GM23248 (cell line): ENCODE measurements at places on chromosomes 1 and 21. TPM values are rescaled to one million over a fixed set of nuclear protein-coding genes. Genes with fewer than 3 reads are reported as not detected.

GRCh38 chr1:13435458-13435857, 25.2 kb downstream of the PRAMEF20 start:
- no peak for DNase-seq

- peak; percentile 55 for DNase-seq
Measured at GRCh38 chr21:38380481-38381137, 117.7 kb downstream of the ERG start.

- DNase-seq: no peak
Measured at GRCh38 chr1:221631556-221631955, 110.3 kb downstream of the DUSP10 start.

- DNase-seq: peak; percentile 61
Measured at GRCh38 chr21:40143822-40144525, 276.7 kb downstream of the PCP4 start.

GRCh38 chr1:228218513-228219244, 10.8 kb downstream of the OBSCN start:
- DNase-seq: no peak

GRCh38 chr21:17786851-17787181, 32.3 kb downstream of the C21orf91 start:
- no peak for DNase-seq

DNA sequence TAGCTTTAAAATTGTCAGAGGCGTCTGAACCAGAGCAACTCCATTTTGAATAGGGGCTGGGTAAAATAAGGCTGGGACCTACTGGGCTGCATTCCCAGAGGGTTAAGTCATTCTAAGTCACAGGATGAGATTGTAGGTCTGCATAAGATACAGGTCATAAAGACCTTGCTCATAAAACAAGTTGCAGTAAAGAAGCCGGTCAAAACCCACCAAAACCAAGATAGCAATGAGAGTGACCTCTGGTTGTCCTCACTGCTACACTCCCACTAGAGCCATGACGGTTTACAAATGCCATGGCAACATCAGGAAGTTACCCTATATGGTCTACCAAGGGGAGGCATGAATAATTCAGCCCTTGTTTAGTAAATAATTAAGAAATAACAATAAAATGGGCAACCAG, 143.6 kb downstream of the GABPA start:
- DNase-seq: no peak

DNA sequence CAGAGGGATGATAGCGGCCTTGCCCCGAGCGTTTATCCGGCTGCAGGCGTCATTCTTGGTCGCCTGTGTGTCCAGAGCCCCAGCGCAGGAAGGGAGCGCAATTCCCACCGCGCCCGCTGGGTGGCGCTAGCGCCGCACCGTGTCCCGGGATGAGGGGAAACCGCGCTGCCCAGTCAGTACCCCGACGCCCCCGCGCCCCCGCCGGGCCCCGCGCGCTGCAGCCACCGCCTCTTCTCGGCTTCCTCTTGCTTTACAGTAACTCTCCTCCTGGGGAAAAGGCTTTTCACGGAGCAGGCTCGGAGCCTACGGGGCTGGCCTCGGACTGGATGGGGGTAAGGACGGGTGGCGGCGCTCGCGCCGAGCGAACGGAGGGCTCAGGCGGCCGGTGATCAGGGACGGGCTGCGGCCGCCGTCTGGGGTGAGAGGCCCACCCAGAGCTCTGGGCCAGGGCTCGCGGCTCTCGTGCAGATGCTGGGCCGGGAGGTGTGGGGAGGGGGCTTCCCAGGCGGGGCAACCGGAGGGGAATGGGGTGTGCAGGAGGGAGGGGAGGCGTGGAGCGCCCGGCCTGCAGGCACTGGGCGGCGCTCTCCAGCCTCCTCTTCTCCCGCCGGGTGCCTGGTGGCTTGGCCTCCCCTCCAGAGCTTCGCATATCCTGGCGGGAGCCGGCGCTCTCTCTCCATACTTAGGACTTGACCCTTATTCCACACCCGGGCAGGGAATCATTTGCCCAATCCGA, 29.8 kb downstream of the TEX35 start:
- DNase-seq: peak; percentile 91

DNA sequence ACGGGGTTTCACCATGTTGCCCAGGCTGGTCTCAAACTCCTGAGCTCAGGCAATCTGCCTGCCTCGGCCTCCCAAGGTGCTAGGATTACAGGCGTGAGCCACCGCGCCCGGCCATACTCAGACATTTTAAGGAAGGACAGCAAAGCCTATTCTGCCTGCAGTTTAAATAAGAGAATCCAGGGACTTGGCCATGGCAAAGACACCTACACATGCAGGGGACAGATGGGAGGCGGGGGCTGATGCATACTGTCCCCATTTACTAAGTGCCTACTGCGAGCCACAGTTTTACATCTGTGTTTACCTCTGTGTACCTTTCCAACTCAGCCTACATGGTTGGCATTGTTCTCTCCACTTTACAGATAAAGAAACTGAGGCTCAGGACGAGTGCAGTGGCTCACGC, 25.4 kb downstream of the LDLRAD2 start:
- DNase-seq: no peak

DNA sequence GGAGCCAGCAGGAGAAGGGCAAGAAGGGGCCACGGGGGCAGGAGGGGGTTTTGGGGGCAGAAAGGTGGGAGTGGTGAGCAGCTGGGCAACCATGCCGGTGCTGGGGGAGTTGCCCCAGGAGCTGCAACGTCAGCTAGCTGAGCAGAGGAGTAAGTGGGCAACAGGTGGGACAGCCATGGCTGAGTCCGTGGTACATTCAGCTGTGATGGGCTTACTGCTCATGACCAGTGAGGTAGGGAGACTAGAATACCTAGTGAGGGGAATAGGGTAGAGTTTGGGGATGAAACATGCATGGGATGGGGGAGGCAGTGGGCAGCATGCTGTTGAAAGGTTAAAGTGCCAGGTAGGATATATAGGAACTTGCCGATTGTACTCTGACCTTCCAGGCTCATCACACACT, 2.4 kb downstream of the USP21 start:
- no peak for DNase-seq

- DNase-seq: no peak
Measured at GRCh38 chr1:16405441-16405840, 31.8 kb downstream of the SPATA21 start.

DNA sequence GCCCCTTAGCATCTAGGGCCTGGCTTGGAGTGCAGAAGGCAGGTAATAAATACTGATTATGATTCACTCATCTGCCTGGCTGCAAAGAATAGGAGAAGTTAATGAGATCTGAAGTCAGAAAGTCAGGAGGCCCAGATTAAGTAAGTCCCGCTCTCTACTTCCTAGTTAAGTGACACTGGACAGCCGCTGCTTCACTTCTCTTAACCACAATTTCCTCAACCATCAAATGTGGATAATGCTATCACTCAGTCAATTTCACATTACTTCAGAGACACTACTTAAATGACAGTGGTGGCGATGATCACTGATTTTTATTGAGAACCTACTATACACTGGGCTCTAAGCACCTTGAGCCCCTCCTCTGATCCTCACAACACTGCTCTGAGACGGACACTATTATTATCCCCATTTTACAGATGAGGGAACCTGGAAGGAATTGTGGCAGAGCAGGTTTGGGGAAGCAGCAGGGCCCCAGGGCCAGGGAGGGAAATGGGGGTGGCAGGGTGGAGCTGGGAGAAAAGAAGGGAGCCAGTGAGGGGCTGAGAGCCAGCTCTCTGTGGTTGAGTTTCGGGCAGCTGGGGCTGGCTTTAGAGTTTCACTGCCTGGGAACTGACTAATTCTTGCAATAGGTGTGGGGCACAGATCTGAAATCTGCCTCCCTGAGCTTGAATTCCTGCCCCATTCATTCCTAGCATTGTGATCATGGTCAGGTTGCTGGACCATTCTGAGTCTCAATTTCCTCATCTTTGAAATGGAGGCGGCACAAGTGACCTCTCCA, 2.4 kb upstream of the E2F2 start:
- no peak for DNase-seq

DNA sequence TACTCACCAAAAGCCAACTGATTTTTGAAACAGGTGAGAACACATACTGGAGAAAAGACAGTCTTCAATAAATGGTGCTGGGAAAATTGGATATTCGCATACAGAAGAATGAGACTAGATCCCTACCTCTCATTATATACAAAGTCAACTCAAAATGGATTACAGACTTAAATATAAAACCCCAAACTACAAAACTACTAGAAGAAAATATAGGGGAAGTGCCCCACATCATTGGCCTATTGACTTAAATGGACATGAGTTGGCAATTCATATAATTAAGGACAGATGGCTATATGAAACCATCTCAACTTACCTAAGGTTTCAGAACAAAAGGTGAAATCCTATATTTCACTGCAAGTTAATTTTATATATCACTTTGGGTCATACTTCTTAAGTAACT, 60.1 kb downstream of the C4BPA start:
- DNase-seq: no peak

Gene LCE1F
- polyA plus RNA-seq: 1.1 and 1.8 TPM in 2 replicates

Gene GNAT2
- polyA plus RNA-seq: 0.32 TPM in 1 of 2 replicates, not detected in the other
